ENCODE measurements at places on chromosomes 1 and 21. TPM values are rescaled to one million over a fixed set of nuclear protein-coding genes. Genes with fewer than 3 reads are reported as not detected.

GRCh38 chr1:41681331-41682098, 197.0 kb upstream of the EDN2 start:
- DNase-seq = peak; percentile 52
- H3K36me3 ChIP-seq = no peaks in the 10 kb centered on the region
- no peak overlapping the region for H3K27ac ChIP-seq

Gene CLIC4
- total RNA-seq = 40.4 TPM

Gene IFI44L
- 5.3 TPM for total RNA-seq

DNA sequence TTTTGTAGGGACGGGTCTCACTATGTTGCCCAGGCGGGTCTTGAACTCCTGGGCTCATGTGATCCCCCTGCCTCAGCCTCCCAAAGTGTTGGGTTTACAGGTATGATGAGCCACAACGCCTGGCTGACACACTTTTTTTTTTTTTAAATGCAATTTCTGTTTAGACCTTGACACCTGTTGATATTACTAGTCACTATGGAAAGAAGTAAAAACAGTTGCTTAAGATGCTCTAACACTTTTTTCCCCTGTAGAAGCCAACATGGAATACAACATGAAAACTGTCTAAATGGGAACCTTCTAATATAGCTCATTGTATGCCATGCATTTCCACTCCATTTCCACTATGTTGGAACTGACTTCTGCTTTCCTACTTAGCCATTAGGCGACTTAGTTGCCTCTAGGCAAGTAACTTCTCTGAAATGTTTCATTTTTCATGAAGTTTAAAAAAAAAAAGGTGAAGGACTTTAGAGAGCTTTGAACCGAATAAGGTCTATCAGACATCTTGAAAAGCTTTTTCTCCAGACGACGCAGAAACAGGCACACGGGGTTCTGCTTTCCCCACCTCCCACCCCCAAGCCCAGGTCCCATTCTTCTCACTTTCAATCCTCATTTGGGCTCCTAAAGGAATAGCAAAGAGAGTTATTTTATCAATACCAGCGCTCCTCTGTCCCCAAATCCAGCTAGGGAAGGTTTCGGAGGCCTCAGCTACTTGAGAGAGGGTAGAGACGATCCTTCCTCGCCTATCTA, 648 bp upstream of the DR1 start:
- peak overlapping the region; percentile 97 for H3K27ac ChIP-seq
- H3K4me1 ChIP-seq = peaks cover 16% of the 10 kb centered on the region
- H3K4me3 ChIP-seq = peak overlapping the region; percentile 96
- H3K27me3 ChIP-seq = no peaks in the 10 kb centered on the region

Gene NKAIN1
- 1.4 TPM for total RNA-seq

- peaks cover 14% of the 10 kb centered on the region for H3K27me3 ChIP-seq
- no peak overlapping the region for H3K4me3 ChIP-seq
- H3K27ac ChIP-seq = no peak overlapping the region
- no peaks in the 10 kb centered on the region for H3K4me1 ChIP-seq
- DNase-seq = no peak
Observed at GRCh38 chr1:179589509-179589908, 2.1 kb upstream of the TDRD5 start.

Gene ITGB2
- 10.9 TPM for total RNA-seq

- no peak overlapping the region for H3K27ac ChIP-seq
- no peak for DNase-seq
- no peaks in the 10 kb centered on the region for H3K27me3 ChIP-seq
- no peak overlapping the region for H3K4me3 ChIP-seq
- no peaks in the 10 kb centered on the region for H3K4me1 ChIP-seq
Observed at GRCh38 chr1:211551638-211552460, 27.1 kb downstream of the SLC30A1 start.

- H3K27ac ChIP-seq = no peak within 1 kb of the TSS
- no peak within 1 kb of the TSS for H3K4me3 ChIP-seq
- no peaks in the 10 kb centered on the region for H3K4me1 ChIP-seq
Observed at GRCh38 chr1:150887018-150887417, at the start of gene CTXND2. CTXND2 (plus strand) TSS chr1:150887136; CDS start chr1:150912315, 25,179 bp downstream.

- no peak for DNase-seq
- no peak overlapping the region for H3K27ac ChIP-seq
Observed at GRCh38 chr1:190022709-190023108, 455.0 kb downstream of the BRINP3 start.

Gene TRIM67
- total RNA-seq = not detected

DNA sequence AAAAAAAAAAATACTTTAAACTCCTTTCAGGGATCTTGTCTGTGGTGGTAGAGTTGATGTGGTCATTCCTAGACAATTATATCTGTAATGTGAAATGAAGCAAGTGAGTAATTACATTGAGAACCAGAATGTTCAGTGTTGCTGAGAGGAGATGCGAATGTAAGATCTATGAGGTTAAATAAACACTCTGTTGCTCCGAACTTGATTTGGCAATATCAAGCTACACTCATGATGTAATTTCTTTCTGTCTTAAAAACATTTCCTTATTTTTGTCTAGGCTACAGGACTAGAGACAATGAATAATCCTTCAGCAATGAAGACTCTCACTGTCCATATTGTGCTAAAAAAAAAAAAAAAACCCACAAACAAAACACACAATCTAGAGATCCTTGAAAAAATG, 63.1 kb upstream of the IGSF5 start:
- no peaks in the 10 kb centered on the region for H3K27me3 ChIP-seq
- H3K4me3 ChIP-seq = no peak overlapping the region
- H3K36me3 ChIP-seq = no peaks in the 10 kb centered on the region
- no peak for DNase-seq
- H3K4me1 ChIP-seq = peaks cover under 1% of the 10 kb centered on the region

DNA sequence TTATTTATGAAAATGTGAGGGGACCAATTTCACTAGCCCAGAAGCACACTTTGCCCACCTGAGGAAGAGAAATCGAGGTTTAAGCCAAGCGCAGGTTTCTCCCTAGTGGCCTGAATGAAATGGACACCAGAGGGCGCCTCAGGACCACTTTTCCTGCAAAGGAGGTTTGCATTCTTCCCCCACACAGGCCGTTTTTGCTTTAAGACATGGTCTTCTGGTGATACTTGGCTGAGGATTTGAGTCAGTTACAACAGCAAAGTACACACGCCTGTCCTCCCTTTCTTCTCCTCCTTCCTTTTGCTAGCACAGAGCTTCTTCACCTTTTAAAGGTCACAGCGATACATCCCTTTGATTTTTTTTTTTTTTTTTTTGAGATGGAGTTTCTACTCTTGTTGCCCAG, 5.4 kb downstream of the PLA2G2E start:
- H3K36me3 ChIP-seq = no peaks in the 10 kb centered on the region
- H3K27ac ChIP-seq = no peak overlapping the region
- H3K4me3 ChIP-seq = no peak overlapping the region
- peak; percentile 62 for DNase-seq

DNA sequence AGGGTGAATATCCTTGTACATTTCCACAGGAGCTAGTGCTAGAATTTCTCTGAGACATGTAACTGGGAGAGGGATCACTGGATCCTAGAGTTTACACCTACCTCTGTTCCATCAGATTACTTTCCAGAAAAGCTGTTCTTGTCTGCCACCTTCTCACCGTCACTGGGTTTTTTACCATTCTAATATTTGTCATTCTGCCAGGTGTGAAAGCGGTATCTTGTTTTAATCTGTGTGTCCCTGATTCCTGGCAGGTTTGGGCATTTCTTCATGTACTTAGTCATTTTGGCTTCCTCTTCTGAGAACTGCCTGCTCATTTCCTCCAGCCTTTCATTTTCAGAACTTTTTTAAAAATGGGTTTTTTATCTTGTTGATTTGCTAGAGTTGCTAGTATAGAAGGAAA, 5.1 kb downstream of the PMF1 start:
- no peak overlapping the region for H3K4me3 ChIP-seq
- peak overlapping the region; percentile 28 for H3K27ac ChIP-seq
- peaks cover 21% of the 10 kb centered on the region for H3K36me3 ChIP-seq

- no peak for DNase-seq
- no peaks in the 10 kb centered on the region for H3K27me3 ChIP-seq
- H3K27ac ChIP-seq = no peak overlapping the region
Observed at GRCh38 chr1:160752924-160753323, 13.9 kb downstream of the SLAMF7 start.

DNA sequence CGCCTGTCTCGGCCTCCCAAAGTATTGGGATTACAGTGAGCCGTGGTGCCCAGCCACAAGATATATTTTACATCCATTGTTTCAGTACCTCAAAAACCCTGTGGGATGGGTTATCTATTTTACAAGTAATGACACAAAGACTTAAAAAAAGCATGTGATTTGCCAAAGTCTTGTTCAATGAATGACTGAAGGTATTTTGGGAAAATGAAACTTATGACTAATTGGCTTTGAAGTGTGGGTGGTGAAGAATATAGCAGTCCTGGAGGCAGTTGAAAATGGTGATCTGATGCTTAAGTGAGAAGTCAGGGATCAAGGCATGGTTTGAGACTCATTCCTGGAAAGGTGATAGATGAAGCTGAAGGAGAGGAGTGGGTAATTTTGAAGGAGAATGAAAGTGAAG, 3.0 kb downstream of the SWT1 start:
- H3K4me1 ChIP-seq = peaks cover 18% of the 10 kb centered on the region
- no peaks in the 10 kb centered on the region for H3K27me3 ChIP-seq
- no peak overlapping the region for H3K27ac ChIP-seq
- H3K4me3 ChIP-seq = no peak overlapping the region

DNA sequence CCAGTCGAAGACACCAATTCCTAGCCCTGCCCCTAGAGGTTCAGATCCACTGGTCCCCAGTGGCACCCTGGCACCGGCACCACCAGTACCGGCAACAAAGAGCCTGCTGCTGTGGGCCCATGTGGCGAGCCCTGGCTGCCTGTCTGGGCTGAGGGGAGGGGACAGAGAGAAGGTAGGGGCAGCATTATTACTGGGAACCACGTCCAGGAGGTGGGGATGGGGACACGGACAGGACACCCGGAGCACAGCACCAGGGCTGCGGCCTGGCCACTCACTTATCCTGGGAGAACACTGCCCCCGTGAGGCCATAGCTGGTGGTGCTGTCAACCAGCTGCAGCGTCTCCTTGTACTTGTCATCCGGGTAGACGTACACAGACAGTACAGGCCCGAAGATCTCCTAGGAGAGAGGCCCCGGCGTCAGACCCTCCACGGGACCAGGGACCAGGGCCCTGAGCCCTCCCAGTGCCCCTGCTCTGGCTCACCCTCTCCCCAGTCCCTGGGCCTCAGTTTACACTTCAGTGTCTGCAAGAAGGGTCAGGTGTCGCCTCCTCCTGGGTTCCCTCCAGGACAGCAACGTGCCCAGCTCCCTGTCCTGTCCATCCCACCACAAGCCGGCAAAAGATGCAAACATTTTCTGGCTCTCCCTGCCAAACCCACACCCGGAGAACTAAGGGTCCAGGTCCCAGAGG, 15.8 kb upstream of the TAS1R2 start:
- no peak overlapping the region for H3K4me3 ChIP-seq
- H3K4me1 ChIP-seq = no peaks in the 10 kb centered on the region
- H3K27ac ChIP-seq = no peak overlapping the region
- no peaks in the 10 kb centered on the region for H3K27me3 ChIP-seq

DNA sequence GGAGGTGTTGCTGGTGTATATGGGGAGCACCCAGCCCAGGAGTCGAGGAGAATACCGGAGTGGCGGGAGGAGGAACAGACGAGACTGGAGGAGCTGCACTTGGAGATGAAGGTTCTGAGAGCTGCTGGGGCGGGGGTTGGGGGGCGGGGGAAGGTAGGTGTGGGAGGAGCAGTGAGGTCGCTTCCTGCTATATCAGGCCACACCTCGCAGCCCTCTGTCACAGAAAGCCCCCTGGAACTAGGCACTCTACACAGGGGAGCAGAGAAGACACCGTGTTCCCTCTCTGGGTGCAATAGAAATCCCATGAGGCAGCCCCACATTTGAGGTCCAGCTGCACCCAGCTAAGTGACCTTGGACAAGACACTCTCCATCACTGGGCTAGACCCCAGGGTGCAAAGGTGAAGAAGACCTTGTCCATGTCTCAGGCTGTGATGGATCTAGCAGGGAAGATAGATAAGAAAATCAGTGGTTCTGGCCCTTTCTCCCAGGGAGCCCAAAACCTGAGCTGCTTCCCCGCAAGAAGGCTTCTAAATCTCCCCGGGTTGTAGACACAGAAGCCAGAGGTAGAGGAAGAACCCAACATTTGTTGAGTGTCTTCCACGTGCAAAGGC, 155.8 kb upstream of the EDN2 start:
- H3K4me3 ChIP-seq = no peak overlapping the region
- no peak for DNase-seq

DNA sequence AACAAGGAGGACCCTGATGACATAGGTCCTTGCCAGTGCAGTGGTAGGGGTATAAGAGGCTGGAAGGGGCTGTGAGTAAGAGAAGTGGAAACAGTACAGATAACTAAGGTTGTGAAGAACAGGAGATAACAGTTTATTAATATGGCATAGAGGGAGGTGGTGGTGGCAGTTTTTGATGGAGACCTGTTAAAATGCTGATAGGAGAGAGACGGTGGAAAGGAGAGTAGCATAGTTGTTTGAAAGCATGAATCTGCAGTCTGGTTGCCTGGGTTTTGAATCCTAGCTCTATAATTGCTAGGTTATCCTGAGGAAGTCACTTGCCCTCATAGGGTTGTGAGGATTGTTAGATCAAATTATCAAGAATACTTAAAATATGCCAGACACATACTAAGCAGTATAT, 19.4 kb downstream of the LRRC41 start:
- no peak for DNase-seq
- H3K4me1 ChIP-seq = peaks cover 46% of the 10 kb centered on the region
- H3K4me3 ChIP-seq = no peak overlapping the region
- H3K27ac ChIP-seq = peak overlapping the region; percentile 83
- H3K27me3 ChIP-seq = no peaks in the 10 kb centered on the region

DNA sequence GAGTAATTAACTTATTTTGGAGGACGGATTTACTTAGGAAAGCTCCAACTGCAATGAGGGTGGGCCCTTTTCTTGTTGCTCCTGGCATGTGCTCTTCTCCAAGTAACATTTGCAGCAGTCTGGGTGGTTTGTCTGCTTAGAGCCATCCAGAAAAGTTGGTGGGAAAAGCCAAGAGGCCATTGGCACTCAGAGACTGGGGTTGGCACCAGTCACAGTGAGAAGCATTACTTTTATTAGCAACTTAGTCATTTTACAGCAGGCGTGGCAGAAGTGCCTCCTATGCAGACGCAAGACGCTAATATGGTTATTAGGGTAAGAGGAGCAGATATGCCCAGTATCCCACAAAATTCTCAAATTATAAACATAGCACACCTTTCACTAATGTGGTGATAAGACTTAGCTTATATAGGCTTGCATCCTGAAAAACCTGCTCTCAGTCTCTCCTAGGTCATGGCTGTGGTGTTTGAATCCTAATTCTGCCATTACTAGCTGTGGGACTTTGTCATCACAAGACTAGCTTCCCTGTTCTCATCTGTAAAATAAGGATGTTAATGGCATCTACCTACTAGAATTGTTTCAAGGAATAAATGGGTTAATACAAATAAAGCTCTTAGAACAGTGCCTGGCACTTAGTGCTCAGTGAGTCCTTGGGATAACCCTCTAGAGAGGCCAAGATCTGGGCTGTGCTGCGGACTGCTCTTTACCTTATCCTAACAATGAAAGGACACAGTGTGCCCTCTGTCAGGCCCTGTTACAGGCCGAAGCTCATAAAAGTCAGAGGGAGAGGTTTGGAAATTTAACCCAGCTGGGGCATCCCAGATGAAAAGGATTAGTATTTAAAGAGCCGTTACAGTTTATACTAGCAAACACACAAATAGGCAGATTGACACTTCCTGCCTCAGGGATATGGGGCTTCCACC, 154.6 kb downstream of the ROR1 start:
- peaks cover 19% of the 10 kb centered on the region for H3K4me1 ChIP-seq
- no peaks in the 10 kb centered on the region for H3K27me3 ChIP-seq
- no peak overlapping the region for H3K4me3 ChIP-seq
- no peaks in the 10 kb centered on the region for H3K36me3 ChIP-seq
- DNase-seq = peak; percentile 63

All from gastrocnemius medialis (tissue), 4 donors.